Mammary epithelial cell (primary cell): ENCODE measurements at places on chromosomes 5 and 9.

- peak; percentile 19 for DNase-seq
Measured at GRCh38 chr9:133460405-133461175, 812 bp downstream of the CACFD1 start.

GRCh38 chr5:3325201-3325971 lies 270.2 kb upstream of the IRX1 start:
- peak; percentile 59 for DNase-seq

DNA sequence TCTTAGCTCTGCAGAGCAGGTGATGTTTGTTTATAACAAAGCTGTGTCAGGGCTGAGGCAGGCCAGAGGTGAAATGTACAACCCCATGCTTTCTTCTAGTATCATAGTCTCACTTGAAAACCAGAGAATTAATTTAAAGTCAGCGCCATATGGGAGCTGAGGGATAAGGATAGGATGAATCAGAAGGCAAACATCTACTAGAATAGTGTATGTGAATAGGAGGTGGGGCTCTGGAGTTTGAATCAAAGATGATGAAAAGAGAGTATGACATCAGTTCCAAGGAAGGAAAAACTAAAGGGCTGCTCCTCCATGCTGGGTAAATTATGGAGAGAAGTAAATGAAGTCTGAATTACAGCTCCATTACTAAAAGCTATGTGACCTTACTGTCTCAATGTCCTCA lies 441.5 kb downstream of the RASEF start:
- peak; percentile 11 for DNase-seq

DNA sequence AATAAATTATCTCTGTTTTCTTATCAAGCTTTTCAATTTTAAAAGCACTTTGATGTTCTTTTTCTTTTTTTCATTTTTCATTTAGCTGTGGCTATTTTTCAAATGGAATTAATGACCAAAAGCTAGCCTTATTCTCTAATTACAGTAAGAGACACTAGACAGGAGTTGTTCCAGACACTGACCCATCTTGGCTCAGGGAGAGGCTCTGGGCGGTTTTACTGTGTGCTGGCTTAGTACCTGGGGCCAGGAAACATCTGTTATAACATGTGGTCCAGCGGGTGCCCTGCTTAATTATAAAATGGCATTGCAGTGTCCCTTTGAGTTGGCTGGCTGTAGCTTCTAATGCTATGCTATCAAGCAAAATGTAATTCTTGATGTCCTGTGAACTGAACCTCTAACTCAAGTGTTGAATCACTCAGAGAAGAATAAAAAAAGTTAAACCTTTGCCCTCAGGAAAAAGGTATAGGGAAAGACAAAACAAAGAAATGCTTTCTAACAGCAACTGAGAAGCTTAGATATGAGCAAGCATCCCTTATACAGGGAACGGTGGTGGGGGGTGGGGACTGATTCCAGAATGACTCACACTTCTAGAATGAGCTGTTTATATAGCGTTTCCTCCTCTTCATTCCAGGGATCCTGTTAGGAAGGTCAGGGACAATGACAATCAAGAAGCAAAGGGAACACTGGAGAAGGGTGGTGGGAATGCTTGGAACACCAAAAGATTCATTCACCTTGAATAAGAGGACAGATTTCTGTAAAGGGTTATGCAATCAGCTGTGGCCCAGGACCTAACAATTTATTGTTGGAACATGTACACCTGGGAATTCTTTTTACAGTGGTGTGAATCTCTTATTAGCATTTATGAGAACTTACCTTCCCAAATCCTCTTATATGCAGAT lies 58.7 kb upstream of the NFIB start:
- peak; percentile 80 for DNase-seq

GRCh38 chr5:105397749-105398148 lies 1835.2 kb upstream of the NUDT12 start:
- DNase-seq = no peak

- DNase-seq = no peak
Measured at GRCh38 chr5:41161271-41161670, 52.1 kb downstream of the C6 start.

DNA sequence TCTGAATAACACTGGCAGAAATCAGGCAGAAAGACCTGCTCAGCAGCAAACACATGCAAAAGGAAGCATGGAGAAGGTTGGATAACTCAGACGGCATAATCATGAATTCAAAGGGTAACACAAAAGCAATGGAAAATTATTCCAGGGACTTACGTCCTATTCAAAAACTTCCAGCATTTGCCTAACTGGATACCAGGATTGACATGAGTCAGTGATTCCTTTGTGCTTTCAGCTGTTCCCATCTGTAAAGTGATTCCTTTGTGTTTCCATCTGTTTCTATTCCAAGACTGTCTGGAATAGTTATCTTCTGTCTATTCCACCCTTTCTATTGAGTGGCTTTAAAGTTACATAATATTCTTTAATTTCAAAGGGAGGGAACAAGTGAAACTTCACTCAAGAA lies 1361.7 kb upstream of the CDH9 start:
- DNase-seq = no peak

DNA sequence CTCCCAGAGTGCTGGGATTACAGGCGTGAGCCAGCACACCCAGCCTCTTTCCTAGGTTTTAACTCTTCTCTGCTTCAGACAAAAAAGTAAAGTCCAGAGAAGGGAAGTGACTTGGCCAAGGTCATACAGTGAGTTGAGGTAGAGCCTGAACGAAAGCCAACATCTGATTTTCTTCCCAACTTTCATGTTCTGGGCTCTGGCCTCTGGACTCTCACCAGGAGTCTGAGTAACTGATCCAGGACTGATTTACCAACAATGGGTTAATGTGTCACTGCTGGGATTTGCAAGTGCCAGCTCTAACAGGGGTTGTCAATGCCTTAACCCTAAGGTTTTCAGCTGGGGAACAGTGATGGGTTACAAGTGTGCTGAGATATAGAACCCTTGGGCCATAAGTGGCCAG lies 32.2 kb upstream of the LARP1 start:
- DNase-seq = no peak

GRCh38 chr5:171310819-171311321 lies 1.8 kb downstream of the TLX3 start:
- no peak for DNase-seq
